Type B pancreatic cell (in vitro differentiated cells): ENCODE measurements at places on chromosomes 4 and X. TPM values are rescaled to one million over a fixed set of nuclear protein-coding genes. Genes with fewer than 3 reads are reported as not detected.

IQSEC2 gene
- 8.2 and 10.9 TPM in 2 replicates for total RNA-seq

ATOH1 gene
- 0.36 and 0.97 TPM in 2 replicates for total RNA-seq

GPC3 gene
- total RNA-seq: 192 and 628 TPM in 2 replicates

SAGE1 gene
- total RNA-seq: not detected in 2 replicates

USP26 gene
- not detected in 2 replicates for total RNA-seq

TBC1D14 gene
- 55.9 and 56.9 TPM in 2 replicates for total RNA-seq

ETDB gene
- total RNA-seq: not detected in 2 replicates

NKX3-2 gene
- 0.79 and 6.0 TPM in 2 replicates for total RNA-seq

SSX2 gene
- total RNA-seq: not detected in 2 replicates

ZNF630 gene
- total RNA-seq: 3.6 and 4.4 TPM in 2 replicates

DMP1 gene
- 0.12 TPM in 1 of 2 replicates, not detected in the other for total RNA-seq

IGFBP7 gene
- total RNA-seq: 63.0 and 108 TPM in 2 replicates

FMR1NB gene
- not detected in 2 replicates for total RNA-seq

ATP2B3 gene
- 0.26 and 0.43 TPM in 2 replicates for total RNA-seq

BMX gene
- 0.24 TPM in 1 of 2 replicates, not detected in the other for total RNA-seq

RRH gene
- 0.41 TPM in 1 of 2 replicates, not detected in the other for total RNA-seq

GLRB gene
- 5.0 and 5.2 TPM in 2 replicates for total RNA-seq

KLHL5 gene
- total RNA-seq: 15.7 and 27.3 TPM in 2 replicates

SYTL4 gene
- 4.0 and 7.8 TPM in 2 replicates for total RNA-seq

CLDN22 gene
- not detected in 2 replicates for total RNA-seq

CCDC110 gene
- total RNA-seq: 0.21 and 0.94 TPM in 2 replicates

ODAM gene
- total RNA-seq: 0.90 and 4.6 TPM in 2 replicates

RNF212 gene
- 3.0 and 3.5 TPM in 2 replicates for total RNA-seq

GABRE gene
- total RNA-seq: 5.5 and 9.9 TPM in 2 replicates

GYG2 gene
- total RNA-seq: 19.7 and 49.2 TPM in 2 replicates

AKAP4 gene
- not detected in 2 replicates for total RNA-seq

ASB12 gene
- total RNA-seq: 0.63 TPM in 1 of 2 replicates, not detected in the other

SRPX2 gene
- total RNA-seq: 7.7 and 13.6 TPM in 2 replicates

EGF gene
- 25.5 and 65.1 TPM in 2 replicates for total RNA-seq

HSFX2 gene
- not detected in 2 replicates for total RNA-seq

SSX3 gene
- not detected in 2 replicates for total RNA-seq

VCX3A gene
- total RNA-seq: not detected in 2 replicates

GC gene
- total RNA-seq: 71.9 and 245 TPM in 2 replicates

SPARCL1 gene
- total RNA-seq: 0.38 and 11.2 TPM in 2 replicates

RAB9B gene
- total RNA-seq: 1.4 and 2.8 TPM in 2 replicates

ATP1B4 gene
- total RNA-seq: not detected in 2 replicates

DMRTC1B gene
- total RNA-seq: 1.9 and 2.2 TPM in 2 replicates

CTAG2 gene
- not detected in 2 replicates for total RNA-seq

TECRL gene
- 1.5 TPM in 1 of 2 replicates, not detected in the other for total RNA-seq

FREM3 gene
- 0.31 and 1.1 TPM in 2 replicates for total RNA-seq

TDO2 gene
- 8.0 and 10.6 TPM in 2 replicates for total RNA-seq

CCNA2 gene
- 22.6 and 48.1 TPM in 2 replicates for total RNA-seq

TMEM150C gene
- 5.7 and 7.8 TPM in 2 replicates for total RNA-seq

ZNF280C gene
- total RNA-seq: 6.4 and 13.2 TPM in 2 replicates

RIPPLY1 gene
- total RNA-seq: 3.4 TPM in 1 of 2 replicates, not detected in the other

HSD17B13 gene
- 0.12 and 0.17 TPM in 2 replicates for total RNA-seq

MND1 gene
- total RNA-seq: 3.8 and 15.2 TPM in 2 replicates

TASL gene
- not detected in 2 replicates for total RNA-seq

ABCG2 gene
- total RNA-seq: 21.5 and 77.7 TPM in 2 replicates

MGAT4D gene
- total RNA-seq: not detected in 2 replicates

RAB41 gene
- not detected in 2 replicates for total RNA-seq
